ENCODE measurements at places on chromosomes 5 and 9. TPM values are rescaled to one million over a fixed set of nuclear protein-coding genes. Genes with fewer than 3 reads are reported as not detected.
A peak's percentile ranks its signal among the peaks of the same experiment; 100 is the strongest.

GRCh38 chr5:68641211-68641610, 425.7 kb downstream of the PIK3R1 start:
- H3K27ac ChIP-seq: no peak overlapping the region
- no peak for DNase-seq
- no peaks in the 10 kb centered on the region for H3K27me3 ChIP-seq
- no peaks in the 10 kb centered on the region for H3K36me3 ChIP-seq
- peaks cover 3% of the 10 kb centered on the region for H3K4me1 ChIP-seq

DNA sequence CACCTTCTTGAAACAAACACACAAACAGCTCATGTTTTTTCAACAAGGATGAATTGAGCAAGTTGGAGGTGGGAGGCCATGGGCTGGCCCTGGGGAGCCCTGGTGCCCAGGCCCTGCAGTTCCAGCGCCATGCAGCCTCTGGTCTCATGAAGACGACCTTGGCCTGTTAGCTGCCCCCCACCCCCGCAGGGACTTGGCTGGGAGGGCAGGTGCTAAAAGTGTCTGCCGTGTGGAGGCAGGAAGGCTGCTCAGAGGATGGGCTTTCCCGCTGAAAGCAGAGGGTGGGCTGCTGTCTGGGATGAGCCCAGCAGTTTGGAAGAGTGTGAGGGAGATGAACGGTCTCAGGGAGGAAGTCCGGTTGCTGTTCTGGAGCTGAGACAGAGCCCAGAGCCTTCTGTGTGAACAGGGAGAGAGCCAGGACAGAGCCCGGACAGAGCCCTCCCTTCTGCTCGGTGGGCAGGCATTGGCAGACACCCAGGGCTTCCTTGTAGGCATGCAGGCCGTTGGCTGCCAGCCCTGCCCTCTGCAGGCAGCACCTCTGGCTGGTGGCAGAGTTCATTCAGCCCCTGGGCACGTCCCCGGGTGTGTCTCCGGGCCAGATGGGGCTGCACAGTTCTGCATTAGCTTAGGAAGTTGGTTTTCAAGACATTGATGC, 18.7 kb downstream of the ROPN1L start:
- H3K27ac ChIP-seq: no peak overlapping the region
- H3K27me3 ChIP-seq: no peaks in the 10 kb centered on the region
- no peaks in the 10 kb centered on the region for H3K36me3 ChIP-seq
- DNase-seq: no peak
- H3K4me1 ChIP-seq: peaks cover 6% of the 10 kb centered on the region

- H3K4me1 ChIP-seq: no peaks in the 10 kb centered on the region
- no peaks in the 10 kb centered on the region for H3K36me3 ChIP-seq
- no peak overlapping the region for H3K27ac ChIP-seq
- no peak for DNase-seq
Measured at GRCh38 chr5:145689235-145689634, 145.9 kb downstream of the PRELID2 start.

DNA sequence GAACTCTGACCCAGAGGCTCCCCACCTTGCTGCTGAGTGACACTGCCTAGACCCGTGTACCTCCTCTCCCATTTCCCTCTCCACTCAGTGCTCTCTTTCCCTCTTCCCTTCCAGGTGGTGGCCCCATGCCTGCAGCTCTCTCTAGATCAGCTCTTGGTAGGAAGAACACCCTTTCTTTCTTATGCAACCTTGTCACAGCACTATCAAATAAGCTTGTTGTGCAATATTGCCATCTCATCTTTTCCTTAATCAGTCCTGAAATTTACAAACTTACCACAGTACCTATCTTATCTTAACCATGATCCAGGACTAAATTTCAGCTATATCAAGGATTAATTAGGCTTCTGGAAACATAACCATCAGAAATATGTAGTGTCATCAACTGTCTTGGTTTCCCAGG, 88.6 kb downstream of the ZFAND5 start:
- H3K4me1 ChIP-seq: no peaks in the 10 kb centered on the region
- no peaks in the 10 kb centered on the region for H3K27me3 ChIP-seq
- H3K36me3 ChIP-seq: no peaks in the 10 kb centered on the region
- no peak overlapping the region for H3K27ac ChIP-seq
- H3K4me3 ChIP-seq: no peak overlapping the region
- DNase-seq: no peak

GRCh38 chr5:8954801-8955200, 591.1 kb downstream of the SEMA5A start:
- DNase-seq: no peak
- no peak overlapping the region for H3K27ac ChIP-seq
- no peaks in the 10 kb centered on the region for H3K4me1 ChIP-seq
- H3K27me3 ChIP-seq: no peaks in the 10 kb centered on the region
- H3K4me3 ChIP-seq: no peak overlapping the region

GRCh38 chr9:105138306-105138801, 106.1 kb upstream of the SLC44A1 start:
- H3K4me3 ChIP-seq: no peak overlapping the region
- H3K4me1 ChIP-seq: peaks cover 7% of the 10 kb centered on the region
- H3K27me3 ChIP-seq: no peaks in the 10 kb centered on the region
- H3K27ac ChIP-seq: no peak overlapping the region
- no peak for DNase-seq
- H3K36me3 ChIP-seq: no peaks in the 10 kb centered on the region

GRCh38 chr5:173557123-173557903, 59.1 kb downstream of the BOD1 start:
- H3K27ac ChIP-seq: peak overlapping the region; percentile 47
- no peak for DNase-seq
- no peaks in the 10 kb centered on the region for H3K36me3 ChIP-seq

DNA sequence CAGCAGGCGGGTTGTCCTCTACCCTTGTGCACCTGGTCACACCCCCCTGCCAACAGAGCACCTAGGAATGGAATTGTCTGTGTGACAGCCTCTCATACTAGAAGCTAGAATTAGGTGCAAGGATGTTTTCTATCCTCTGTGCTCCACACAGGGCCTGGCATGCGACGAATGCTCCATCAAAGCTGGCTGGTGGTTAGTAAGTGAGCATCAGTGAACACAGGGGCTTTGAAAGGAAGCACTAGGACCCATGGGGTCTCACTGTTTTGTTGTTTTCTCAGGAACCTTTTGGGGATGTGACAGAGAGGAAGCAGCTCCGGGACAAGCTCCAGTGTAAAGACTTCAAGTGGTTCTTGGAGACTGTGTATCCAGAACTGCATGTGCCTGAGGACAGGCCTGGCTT, 32.3 kb downstream of the GALNT12 start:
- no peaks in the 10 kb centered on the region for H3K27me3 ChIP-seq
- DNase-seq: peak; percentile 88
- no peak overlapping the region for H3K27ac ChIP-seq
- no peak overlapping the region for H3K4me3 ChIP-seq
- peaks cover 31% of the 10 kb centered on the region for H3K36me3 ChIP-seq

DNA sequence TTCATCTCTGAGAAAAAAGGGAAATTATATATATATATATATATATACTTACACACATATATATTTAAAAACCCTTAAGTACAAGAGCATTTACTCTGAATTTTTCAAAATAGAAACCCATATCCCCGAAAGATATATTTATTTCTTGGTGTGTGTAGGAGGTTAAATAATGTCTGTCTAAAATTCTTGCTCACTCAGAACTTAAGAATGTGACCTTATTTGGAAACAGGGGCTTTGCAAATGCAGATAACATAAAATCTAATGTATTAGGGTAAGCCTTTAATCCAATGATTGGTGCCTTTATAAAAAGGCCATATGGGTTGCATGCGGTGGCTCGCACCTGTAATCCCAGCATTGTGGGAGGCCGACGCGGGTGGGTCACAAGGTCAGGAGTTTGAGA, 517.3 kb upstream of the TLE4 start:
- no peak for DNase-seq
- H3K27ac ChIP-seq: no peak overlapping the region
- H3K4me3 ChIP-seq: no peak overlapping the region
- no peaks in the 10 kb centered on the region for H3K27me3 ChIP-seq
- H3K36me3 ChIP-seq: no peaks in the 10 kb centered on the region
- H3K4me1 ChIP-seq: no peaks in the 10 kb centered on the region

DNA sequence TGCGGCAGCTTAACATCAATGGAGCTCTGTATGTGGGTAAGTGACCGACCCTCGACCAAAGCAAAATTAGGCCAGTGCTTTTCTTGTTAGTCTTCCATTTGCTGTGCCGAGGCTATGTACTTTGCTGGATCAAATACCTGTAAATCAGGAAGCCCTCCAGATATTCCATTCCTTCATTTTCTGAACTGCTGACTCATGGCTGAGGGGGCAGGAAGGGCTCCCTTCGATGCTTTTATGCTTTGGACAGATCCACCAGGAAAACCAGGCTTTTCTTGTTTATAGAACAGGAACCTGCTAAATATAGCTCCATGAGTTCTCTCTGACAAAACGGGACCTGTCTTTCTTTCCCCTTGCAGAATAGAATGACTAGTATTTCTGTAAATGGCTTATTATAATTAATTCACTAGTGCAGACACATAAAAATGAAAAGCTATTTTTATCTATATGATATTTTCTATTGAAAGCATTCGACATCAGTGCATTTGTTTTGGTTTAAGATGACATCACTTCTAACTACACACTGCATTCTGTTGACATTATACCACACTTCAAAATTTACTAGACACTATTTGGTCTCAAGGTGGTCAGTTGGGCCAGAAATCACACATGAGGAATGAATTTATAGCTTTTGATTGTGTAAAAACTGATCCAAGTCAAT, 93.3 kb downstream of the LIFR start:
- peak overlapping the region; percentile 61 for H3K27ac ChIP-seq
- DNase-seq: peak; percentile 72
- H3K4me1 ChIP-seq: peaks cover 59% of the 10 kb centered on the region
- no peak overlapping the region for H3K4me3 ChIP-seq
- no peaks in the 10 kb centered on the region for H3K36me3 ChIP-seq
- H3K27me3 ChIP-seq: no peaks in the 10 kb centered on the region

DNA sequence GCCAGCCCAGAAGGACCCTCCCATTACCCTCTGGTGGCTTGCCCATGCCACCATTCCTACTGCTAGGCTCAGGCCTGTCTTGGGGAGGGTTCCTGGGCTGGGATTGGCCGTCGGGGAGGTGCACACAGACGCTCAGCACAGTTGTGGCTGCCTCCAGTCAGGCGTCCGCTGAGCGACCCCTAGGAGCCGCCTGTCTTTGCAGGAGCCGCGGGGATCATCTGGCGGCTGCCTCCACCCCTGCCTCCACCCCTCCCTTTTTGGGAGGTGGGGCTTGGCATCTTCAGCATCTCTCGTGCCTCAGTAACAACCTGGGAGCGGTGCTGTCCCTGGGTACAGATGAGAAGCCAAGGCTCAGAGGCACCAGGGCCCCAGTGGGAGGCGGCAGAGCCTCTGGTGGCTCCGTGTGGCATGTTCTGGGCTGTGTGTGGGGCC, 39.6 kb downstream of the RXRA start:
- H3K27me3 ChIP-seq: no peaks in the 10 kb centered on the region
- peak overlapping the region; percentile 91 for H3K27ac ChIP-seq
- peaks cover 72% of the 10 kb centered on the region for H3K4me1 ChIP-seq
- peak overlapping the region; percentile 42 for H3K4me3 ChIP-seq
- DNase-seq: peak; percentile 93

- H3K4me1 ChIP-seq: peaks cover 33% of the 10 kb centered on the region
- no peaks in the 10 kb centered on the region for H3K36me3 ChIP-seq
- DNase-seq: no peak
- no peak overlapping the region for H3K27ac ChIP-seq
Measured at GRCh38 chr5:142952229-142952628, 182.1 kb downstream of the ARHGAP26 start.

DNA sequence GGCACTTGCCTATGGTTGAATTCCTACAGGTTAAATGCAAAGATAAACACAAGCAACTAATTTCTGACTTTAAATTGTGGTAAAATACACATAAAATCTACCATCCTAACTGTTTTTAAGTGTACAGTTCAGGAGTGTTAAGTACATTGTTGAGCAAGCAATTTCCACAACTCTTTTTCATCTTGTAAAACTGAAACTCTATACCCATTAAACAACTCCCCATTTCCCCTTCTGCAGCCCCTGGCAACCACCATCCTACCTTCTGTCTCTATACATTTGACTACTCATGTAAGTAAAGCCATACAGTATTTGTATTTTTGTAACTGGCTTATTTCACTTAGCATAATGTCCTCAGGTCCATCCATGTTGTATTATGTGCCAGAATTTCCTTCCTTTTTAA, 38.5 kb upstream of the STX17 start:
- H3K27me3 ChIP-seq: no peaks in the 10 kb centered on the region
- H3K4me3 ChIP-seq: no peak overlapping the region
- no peaks in the 10 kb centered on the region for H3K4me1 ChIP-seq
- peaks cover 11% of the 10 kb centered on the region for H3K36me3 ChIP-seq
- DNase-seq: no peak
- no peak overlapping the region for H3K27ac ChIP-seq

- H3K36me3 ChIP-seq: peaks cover 7% of the 10 kb centered on the region
- H3K4me3 ChIP-seq: no peak overlapping the region
- H3K4me1 ChIP-seq: peaks cover 31% of the 10 kb centered on the region
- H3K27me3 ChIP-seq: no peaks in the 10 kb centered on the region
- no peak for DNase-seq
- no peak overlapping the region for H3K27ac ChIP-seq
Measured at GRCh38 chr9:127162864-127163365, 40.5 kb upstream of the ANGPTL2 start.

DNA sequence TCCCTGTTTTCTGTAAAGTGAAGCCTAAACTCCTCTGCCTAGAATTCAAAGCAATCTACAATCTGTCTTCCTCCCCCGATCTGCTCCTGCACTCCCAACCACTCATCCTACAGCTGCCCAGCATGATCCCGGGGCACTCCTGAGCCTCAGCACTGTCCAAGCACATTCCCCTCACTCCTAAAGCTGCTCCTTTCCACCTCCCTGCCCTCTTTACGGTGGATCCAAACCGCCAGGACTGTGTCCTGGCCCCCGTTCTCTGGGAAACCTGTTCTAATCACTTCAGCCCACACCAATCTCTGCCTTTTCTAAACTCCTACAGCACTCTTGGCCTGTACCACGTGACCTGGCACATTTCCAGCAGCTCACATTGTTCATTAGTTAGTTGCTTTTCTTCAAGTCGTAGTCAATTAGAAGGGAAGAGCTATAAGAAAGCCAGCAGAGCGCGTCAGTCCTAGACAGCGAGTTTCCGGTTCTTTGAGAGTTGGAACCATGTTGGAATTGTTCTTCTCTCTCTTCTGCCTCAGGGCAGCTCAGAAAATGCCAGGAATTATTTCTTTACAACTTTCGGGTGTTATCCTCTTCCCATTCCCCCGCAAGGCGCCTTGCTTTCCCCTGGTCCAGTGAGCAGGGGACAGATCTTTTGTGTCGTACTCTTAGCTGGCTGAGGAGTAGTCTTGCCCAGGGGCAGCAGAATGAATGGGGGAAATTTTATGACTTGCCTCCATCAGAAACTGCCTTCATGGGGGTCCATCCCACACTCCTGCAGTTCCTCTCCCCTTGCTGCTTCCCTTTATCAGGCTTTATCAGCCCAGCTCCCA, 60.7 kb downstream of the NRG2 start:
- H3K27ac ChIP-seq: no peak overlapping the region
- no peak for DNase-seq
- no peak overlapping the region for H3K4me3 ChIP-seq
- peaks cover 3% of the 10 kb centered on the region for H3K4me1 ChIP-seq
- H3K27me3 ChIP-seq: no peaks in the 10 kb centered on the region
- no peaks in the 10 kb centered on the region for H3K36me3 ChIP-seq

- no peak overlapping the region for H3K4me3 ChIP-seq
- no peaks in the 10 kb centered on the region for H3K36me3 ChIP-seq
- H3K27me3 ChIP-seq: no peaks in the 10 kb centered on the region
Measured at GRCh38 chr9:106669835-106670234, 193.1 kb upstream of the ZNF462 start.

Gene ALDH1A1
- 81.3 TPM for total RNA-seq

Gene ADAMTS13
- 1.3 TPM for total RNA-seq

Gene ORM1
- total RNA-seq: not detected

Gene TBC1D13
- total RNA-seq: 18.9 TPM

Gene FOXD4L5
- total RNA-seq: not detected

Gene PCDHB5
- total RNA-seq: 7.4 TPM

Gene ANKRD18B
- not detected for total RNA-seq

Gene FBP2
- total RNA-seq: not detected

Gene PHF24
- total RNA-seq: 0.78 TPM

Data from esophagus muscularis mucosa (tissue), 4 donors.